ENCODE measurements at places on chromosomes 5 and 9.

GRCh38 chr5:52838326-52839015 lies 50.8 kb downstream of the ITGA1 start:
- DNase-seq, result no peak

DNA sequence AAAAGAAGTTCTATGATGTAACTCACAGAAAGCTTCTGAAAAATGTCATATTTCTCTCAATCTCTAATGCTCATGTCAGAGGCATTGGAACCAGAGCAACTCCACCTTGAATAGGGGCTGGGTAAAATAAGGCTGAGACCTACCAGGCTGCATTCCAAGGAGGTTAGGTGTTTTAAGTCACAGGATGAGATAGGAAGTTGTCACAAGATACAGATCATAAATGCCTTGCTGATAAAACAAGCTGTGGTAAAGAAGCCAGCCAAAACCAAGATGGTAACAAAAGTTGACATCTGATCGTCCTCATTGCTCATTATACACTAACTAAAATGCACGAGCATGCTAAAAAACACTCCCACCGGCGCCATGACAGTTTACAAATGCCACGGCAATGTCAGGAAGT lies 411.1 kb upstream of the GRIA1 start:
- no peak for DNase-seq

DNA sequence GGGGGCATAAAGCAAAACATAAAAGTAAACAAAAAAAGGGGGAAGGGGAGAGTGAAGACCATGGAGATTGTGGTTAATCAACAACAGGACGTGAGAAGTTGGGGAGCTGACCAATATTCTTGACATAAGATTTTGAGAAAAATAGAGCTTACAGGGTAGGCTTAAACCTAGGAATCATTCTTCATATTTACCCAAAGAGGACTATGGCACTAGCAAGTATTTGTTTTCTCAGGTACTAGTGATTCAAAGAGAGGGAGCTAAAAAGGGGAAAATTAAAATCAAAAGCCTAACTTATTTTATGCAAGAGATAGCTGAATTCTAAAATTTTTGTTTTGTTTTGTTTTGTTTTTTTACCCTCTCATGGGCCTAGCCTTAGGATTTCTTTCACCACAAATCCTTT lies 427.5 kb downstream of the PIK3R1 start:
- no peak for DNase-seq

- DNase-seq, result no peak
These were observed 33.8 kb upstream of the COL15A1 start for GRCh38 chr9:98909935-98910334.

- no peak for DNase-seq
These were observed 24.9 kb downstream of the KCNV2 start for GRCh38 chr9:2742214-2742613.

DNA sequence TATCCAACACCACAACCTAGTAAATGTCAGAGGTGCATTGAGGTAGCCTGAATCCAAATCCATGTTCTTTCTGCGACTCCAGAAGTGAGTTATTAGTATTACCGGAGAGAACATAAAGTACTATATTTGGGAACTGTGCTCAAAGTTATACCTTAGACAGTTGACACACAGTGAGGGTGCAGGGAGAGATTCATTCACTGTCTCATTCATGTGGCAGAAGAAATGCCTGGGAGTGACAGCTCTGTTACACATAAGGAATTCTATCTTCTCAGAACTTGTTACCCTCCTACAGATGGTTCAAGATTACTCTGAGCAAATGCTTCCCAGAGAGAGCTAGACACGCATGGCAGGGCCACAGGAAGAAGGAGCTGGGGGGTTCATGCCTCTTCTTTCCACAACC lies 103.0 kb downstream of the ATP10B start:
- DNase-seq, result no peak

DNA sequence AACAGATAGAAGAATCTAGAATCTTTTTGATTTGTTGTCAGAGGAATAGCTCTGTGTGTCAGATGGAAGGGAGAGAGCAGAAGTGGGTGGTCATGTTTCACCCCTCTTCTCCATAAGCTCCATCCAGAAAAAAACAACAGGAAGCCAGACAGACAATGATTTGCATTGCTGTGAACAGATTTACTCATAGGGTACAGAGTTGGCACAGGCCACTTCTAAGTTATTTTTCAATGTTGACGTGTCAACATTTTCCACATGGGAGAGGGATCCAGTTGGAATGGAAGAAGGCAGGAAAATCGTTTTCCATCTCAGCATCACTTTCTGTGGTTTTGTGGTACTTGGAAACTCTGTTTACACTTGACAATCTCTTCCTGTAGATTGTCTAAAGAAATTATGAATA lies 86.7 kb downstream of the INSYN2B start:
- no peak for DNase-seq

DNA sequence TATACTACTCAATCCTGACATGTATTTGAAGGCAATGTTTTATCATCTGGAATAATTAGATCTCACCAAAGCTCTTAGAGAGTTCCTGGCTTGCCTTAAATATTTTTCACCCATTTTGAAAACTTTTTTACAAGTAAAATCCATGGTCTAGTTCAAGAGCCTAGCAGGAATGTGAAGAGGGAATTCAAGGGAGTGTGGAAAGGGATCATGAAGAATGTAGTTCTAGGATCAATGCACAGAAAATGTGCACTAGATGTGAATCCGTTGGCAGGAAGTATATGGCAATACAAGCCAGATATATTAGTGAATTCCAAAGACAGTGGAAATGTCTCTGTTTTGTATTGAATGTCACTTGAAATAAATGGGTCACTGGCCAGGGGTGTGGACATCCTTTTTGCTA lies 167.9 kb upstream of the MOCS2 start:
- DNase-seq, result no peak

GRCh38 chr9:93072383-93072795 lies 13.9 kb downstream of the SUSD3 start:
- DNase-seq, result no peak

DNA sequence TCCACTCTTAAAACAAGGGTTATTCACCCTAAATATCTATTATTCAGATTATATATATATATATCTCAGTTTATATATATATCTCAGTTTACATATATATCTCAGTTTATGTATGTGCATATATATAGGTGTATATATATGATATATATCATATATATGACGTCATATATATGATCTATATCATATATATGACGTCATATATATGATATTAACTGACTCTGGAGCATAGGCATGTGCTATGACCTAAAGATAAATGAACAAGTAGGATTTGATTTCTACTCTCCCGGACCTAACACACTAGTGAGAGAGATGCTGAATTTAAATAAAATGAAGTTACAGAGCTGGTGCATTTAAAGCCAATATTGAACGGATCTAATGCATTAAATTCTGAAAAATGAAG lies 174.3 kb downstream of the CDH9 start:
- no peak for DNase-seq

DNA sequence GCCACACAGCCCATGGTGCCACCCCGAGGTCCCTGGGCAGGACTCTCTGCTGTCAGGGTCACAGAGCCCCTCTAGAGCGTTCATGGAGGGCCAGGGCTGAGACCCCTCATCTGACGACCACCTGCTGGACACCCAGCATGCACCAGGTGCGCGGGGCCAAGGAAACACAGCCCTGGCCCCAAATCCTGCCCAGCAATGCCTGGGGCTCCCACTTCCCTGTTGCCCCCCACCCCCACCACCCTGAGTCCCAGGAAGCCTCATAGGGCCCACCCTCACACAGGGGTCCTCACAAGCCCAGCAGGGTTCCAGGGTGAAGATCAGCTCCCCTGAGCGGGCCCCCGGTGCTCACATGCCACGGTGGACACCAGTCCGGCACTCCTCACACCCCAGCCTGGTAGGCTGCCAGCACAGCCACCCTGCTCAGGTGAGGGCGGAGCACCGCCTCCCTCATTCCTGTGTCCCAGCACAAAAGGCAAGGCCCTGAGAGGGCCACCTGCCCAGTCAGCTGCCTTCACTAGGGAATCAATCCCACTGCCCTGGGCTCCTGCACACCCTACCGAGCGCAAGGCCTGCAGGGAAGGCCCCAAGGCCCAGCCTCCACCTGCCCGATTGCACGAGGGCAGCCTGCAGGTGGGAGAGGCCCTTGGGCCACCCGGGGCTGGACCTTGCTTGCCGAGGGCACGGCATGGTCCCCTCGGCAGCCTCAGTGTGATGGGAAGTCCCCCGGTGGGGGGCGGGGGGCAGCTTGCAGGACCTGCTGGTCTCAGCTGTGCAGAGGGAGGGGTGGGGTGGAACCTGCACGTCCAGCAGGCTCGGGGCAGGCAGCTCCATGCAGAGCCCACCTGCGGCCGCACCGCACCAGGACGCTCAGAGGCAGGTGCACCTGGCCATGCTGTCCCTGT lies 56.4 kb upstream of the UBAC1 start:
- DNase-seq, result no peak

GRCh38 chr5:53201746-53202145 lies 92.2 kb upstream of the MOCS2 start:
- DNase-seq, result no peak

- no peak for DNase-seq
These were observed 1.3 kb downstream of the ASTN2 start for GRCh38 chr9:117413346-117414219.

DNA sequence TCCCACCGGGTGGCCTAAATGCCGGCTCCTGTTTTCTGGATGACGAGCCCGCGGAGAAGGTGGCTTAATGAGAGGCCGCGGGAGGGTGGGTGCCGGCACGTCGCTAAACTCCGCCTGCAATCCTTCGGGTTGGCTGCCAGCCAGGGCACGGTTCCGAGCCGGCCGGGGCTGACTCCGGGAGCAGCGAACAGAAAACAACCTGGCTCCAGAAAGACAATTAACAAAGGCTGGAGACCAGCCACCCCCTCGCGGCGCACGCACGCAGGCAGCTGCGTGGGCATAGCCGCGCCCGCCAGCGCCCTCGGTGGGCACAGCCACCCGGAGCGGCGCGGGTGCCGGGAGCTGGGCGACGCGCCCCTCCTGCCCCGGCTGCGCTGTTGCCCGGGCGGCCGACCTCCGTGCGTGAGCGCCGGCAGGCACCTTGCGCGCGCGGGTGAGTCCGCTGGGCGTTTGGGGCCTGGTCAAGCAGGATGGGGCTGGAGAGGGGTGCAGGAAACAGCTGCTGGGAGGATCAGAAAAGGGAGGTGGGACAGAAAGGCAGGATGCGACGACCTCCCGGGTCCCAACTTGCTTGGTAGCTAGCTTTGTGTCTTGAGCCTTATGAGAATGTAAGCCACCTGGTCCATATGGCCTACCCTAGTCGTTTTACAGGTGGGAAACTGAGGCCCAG lies at the start of gene ARHGEF37:
Gene ARHGEF37, plus strand, starts transcription at position 307 of the 670 bp plus-strand sequence. CDS start 16,272 bp downstream, outside the sequence.
- no peak for DNase-seq

GRCh38 chr5:8288334-8288733 lies 419.4 kb downstream of the MTRR start:
- no peak for DNase-seq

GRCh38 chr5:144315994-144316634 lies 145.4 kb downstream of the KCTD16 start:
- DNase-seq, result no peak

- no peak for DNase-seq
These were observed 13.0 kb upstream of the TMEFF1 start for GRCh38 chr9:100459963-100460362.

- DNase-seq, result no peak
These were observed 72.5 kb upstream of the SLC1A1 start for GRCh38 chr9:4417578-4418325.

DNA sequence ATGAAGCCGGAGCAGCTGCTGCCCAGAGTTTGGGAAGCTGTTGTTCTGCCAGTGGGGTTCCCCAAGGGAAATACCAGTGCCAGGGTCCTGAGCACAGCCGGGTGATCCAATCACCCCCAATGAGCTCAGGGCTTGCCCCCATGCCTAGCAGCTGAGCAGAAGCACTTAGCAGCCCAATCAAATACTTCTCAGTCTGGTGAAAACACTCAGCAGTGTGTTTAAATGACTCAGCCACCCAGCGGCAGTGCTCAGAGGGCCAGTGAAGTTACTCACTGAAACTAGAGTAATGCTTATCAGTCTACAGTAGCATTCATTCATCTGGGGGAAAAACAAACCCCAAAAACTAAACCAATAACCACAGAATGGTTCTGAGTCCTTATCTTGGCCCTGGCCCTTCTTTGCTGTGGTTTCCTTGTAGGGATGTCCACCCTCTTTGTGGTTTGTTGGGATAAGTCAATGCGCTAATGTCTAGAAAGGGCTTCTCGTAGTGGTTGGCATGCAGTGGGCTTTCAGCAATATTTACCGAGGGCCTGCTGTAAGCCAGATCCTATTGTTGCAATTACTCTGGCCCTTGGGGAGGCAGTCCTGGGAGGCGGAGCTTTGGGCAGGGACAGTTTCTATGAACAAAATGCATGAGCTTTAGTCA lies 43.1 kb downstream of the LHX2 start:
- no peak for DNase-seq

DNA sequence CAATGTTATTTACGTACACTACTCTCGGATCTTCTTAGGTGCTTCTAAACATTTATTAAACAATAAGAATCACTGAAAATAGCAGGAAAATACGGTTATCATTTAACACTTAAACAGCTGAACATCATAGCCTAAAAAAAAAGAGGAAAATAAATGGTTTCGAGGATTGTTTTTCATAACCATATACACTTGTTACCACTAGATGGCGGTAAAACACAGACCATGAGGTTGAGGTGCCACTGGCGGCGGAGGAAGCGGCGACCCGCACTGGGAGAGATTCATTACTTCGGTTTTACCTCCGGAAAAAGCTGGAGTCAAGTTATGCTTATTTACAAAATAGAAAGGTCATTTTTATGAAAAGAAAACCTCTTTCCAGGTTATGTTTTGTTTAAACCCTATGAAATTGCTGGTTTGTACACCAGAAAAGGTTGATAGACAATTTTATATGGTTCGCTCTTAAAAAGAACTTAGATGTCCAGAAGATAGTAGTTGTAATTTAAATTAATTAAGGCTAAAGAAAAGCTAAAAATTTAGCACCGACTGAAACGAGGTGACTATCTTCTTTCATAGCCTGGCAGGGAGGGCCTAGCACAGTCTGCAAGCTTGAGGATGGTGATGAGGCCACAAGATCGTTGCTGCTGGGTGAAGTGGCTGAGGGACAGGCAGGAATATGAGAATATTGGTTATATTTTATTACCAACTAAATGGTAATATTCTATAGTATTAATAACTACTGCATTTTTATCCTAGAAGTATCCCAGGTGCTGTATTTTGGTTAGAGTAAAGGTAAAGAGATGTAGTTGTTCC lies 605.7 kb downstream of the RAB3C start:
- DNase-seq, result peak; percentile 88

GRCh38 chr5:68562308-68562707 lies 346.8 kb downstream of the PIK3R1 start:
- no peak for DNase-seq

- DNase-seq, result no peak
These were observed 128.2 kb upstream of the SEMA6A start for GRCh38 chr5:116702776-116703175.

GRCh38 chr5:172606156-172606785 lies 34.8 kb upstream of the NEURL1B start:
- DNase-seq, result no peak

GRCh38 chr9:86792136-86792535 lies 155.2 kb downstream of the GAS1 start:
- no peak for DNase-seq

- DNase-seq, result no peak
These were observed 62.1 kb upstream of the CPEB4 start for GRCh38 chr5:173826086-173826427.

- DNase-seq, result no peak
These were observed 77.7 kb downstream of the MAN2A1 start for GRCh38 chr5:109767184-109767995.

Data from KG1 (cell line).